Prostate gland (tissue), 2 donors: ENCODE measurements at places on chromosomes 7 and 10.
A peak's percentile ranks its signal among the peaks of the same experiment; 100 is the strongest.

DNA sequence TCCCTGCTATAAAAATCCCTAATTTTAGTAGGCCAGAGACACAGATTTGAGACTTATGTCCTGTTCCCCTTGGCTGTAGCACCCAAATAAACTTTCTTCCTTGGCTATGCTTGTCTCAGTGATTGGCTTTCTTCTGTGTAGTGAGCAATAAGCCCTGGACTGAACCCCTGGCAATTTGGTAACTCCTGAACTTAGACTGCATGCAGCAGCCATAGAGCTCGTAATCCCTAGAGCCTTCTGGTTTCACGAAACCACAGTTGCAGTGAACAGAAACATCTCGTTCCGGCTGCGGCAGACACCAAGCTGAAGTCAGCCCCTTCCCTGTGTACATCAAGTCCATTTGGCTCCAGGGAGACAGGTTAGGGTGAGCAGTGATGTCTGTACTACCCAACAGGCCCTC, 172.2 kb downstream of the LYZL1 start:
- H3K27ac ChIP-seq, result no peak overlapping the region
- H3K36me3 ChIP-seq, result peaks cover 5% of the 10 kb centered on the region
- H3K4me1 ChIP-seq, result no peaks in the 10 kb centered on the region

GRCh38 chr10:49552277-49552676, 13.4 kb upstream of the ERCC6 start:
- H3K27ac ChIP-seq, result no peak overlapping the region
- H3K4me1 ChIP-seq, result no peaks in the 10 kb centered on the region
- H3K4me3 ChIP-seq, result no peak overlapping the region

DNA sequence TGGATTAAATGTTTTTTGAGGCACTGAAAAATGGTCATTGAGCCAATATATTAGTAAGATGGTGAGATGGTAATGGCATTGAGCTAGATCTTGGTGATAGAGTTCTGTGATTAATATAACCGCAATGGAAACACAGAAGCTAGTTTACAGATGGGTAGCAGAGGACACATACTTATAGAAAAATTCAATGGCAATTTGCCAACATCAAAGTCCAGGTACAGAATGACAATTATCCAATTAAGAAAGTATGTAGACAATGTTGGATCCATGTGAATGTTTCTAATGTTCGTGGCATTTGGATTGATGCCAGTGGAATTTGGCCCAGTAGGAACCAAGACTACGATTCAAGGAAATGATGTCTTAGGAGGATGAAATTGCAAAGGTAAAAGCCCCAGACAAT, 187.8 kb downstream of the GNAT3 start:
- no peaks in the 10 kb centered on the region for H3K27me3 ChIP-seq
- no peak for DNase-seq
- no peaks in the 10 kb centered on the region for H3K36me3 ChIP-seq

GRCh38 chr7:142529591-142529990, 219.7 kb upstream of the PRSS1 start:
- H3K4me3 ChIP-seq, result no peak overlapping the region
- no peaks in the 10 kb centered on the region for H3K36me3 ChIP-seq
- no peak for DNase-seq
- H3K4me1 ChIP-seq, result no peaks in the 10 kb centered on the region

GRCh38 chr7:37817996-37818720, 30.2 kb upstream of the NME8 start:
- H3K27ac ChIP-seq, result no peak overlapping the region
- DNase-seq, result no peak
- no peaks in the 10 kb centered on the region for H3K36me3 ChIP-seq
- H3K4me3 ChIP-seq, result no peak overlapping the region
- no peaks in the 10 kb centered on the region for H3K27me3 ChIP-seq

DNA sequence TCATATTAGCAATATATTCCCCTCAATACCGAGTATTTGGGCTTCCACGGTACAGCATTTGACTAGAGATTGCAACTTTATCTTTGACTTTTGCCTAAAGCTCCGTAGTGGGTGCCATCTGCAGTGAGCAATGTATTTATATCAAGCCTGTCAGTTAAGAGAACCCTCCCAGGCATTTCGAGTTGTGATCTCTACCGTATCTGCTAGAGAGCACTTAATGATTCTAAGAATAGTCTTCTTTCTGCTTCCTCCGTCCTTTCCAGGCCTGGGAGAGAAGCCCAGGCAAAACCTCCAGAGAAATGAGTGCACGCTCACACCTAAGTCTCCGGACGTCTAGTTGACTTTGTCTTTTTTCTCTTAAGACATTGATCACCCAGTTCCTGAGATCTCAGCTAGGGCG, 210.6 kb downstream of the KLF6 start:
- no peak overlapping the region for H3K27ac ChIP-seq
- H3K27me3 ChIP-seq, result no peaks in the 10 kb centered on the region

- no peak overlapping the region for H3K4me3 ChIP-seq
- H3K27ac ChIP-seq, result no peak overlapping the region
- no peaks in the 10 kb centered on the region for H3K36me3 ChIP-seq
- H3K4me1 ChIP-seq, result no peaks in the 10 kb centered on the region
- peak; percentile 53 for DNase-seq
- no peaks in the 10 kb centered on the region for H3K27me3 ChIP-seq
Measured at GRCh38 chr7:96349572-96349971, 27.7 kb upstream of the SLC25A13 start.

- no peak overlapping the region for H3K4me3 ChIP-seq
- no peak overlapping the region for H3K27ac ChIP-seq
- no peak for DNase-seq
- no peaks in the 10 kb centered on the region for H3K4me1 ChIP-seq
- H3K27me3 ChIP-seq, result no peaks in the 10 kb centered on the region
- H3K36me3 ChIP-seq, result no peaks in the 10 kb centered on the region
Measured at GRCh38 chr10:66746246-66746645, 179.6 kb upstream of the LRRTM3 start.

DNA sequence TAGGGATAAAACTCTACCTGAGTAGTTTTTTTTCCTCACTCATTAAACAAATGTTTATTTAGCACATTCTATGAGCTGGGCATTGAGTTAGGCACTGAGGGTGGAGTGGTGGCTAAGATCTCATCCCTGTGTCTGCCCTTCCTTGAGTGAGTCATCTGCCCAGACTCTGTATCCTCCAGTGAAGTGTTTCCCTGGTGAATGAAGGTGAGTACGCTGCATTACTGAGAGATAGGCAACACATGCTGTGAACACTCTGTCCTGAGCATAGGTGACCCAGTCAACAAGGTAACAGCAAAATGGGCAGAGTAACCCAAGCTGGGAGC, 5.8 kb downstream of the PITX3 start:
- no peak for DNase-seq
- H3K27ac ChIP-seq, result no peak overlapping the region
- no peak overlapping the region for H3K4me3 ChIP-seq
- no peaks in the 10 kb centered on the region for H3K27me3 ChIP-seq
- H3K4me1 ChIP-seq, result peaks cover under 1% of the 10 kb centered on the region
- H3K36me3 ChIP-seq, result no peaks in the 10 kb centered on the region

DNA sequence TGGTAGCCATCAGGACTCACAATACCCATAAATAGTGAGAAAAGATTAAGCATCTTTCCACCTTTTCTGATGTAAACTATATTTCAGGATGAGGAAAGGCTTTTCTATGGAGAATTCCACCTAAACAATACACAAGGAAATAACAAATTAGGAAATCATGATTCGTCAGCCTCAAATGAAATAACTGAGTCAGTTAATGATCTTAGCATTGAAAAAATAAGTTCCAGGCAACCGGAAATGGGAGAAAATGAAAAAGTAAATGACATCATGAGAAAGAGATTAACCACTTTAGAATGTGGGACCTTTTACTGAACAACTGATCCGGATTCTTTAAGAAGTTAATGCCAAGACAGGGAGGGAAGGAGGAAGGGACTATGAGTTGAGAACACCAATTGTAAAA, 742.3 kb downstream of the TNS3 start:
- H3K27ac ChIP-seq, result no peak overlapping the region
- no peaks in the 10 kb centered on the region for H3K4me1 ChIP-seq
- no peak overlapping the region for H3K4me3 ChIP-seq
- no peaks in the 10 kb centered on the region for H3K27me3 ChIP-seq
- no peaks in the 10 kb centered on the region for H3K36me3 ChIP-seq
- DNase-seq, result no peak

DNA sequence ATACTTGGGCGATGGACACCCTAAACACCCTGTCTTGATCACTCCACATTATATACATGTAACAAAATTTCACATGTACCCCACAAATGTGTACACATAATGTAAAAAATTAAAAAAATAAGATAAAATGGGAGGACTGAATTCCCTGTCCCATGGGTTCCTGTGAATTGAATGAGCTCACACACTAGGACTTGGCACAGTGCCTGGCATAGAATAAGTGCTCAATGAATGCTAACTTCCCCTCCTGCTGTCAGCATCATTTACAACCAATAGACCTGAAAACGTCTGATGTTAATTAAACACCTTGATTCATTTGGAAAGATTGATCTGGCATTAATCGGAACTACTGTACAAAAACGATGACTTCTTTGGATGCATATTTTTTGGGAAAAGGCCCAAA, 117.3 kb upstream of the ZNF438 start:
- no peaks in the 10 kb centered on the region for H3K36me3 ChIP-seq
- no peaks in the 10 kb centered on the region for H3K27me3 ChIP-seq
- no peak for DNase-seq
- no peak overlapping the region for H3K27ac ChIP-seq

- no peaks in the 10 kb centered on the region for H3K27me3 ChIP-seq
- no peaks in the 10 kb centered on the region for H3K4me1 ChIP-seq
- no peak overlapping the region for H3K4me3 ChIP-seq
- no peak overlapping the region for H3K27ac ChIP-seq
- DNase-seq, result no peak
Measured at GRCh38 chr10:6408799-6409198, 171.3 kb downstream of the PRKCQ start.

DNA sequence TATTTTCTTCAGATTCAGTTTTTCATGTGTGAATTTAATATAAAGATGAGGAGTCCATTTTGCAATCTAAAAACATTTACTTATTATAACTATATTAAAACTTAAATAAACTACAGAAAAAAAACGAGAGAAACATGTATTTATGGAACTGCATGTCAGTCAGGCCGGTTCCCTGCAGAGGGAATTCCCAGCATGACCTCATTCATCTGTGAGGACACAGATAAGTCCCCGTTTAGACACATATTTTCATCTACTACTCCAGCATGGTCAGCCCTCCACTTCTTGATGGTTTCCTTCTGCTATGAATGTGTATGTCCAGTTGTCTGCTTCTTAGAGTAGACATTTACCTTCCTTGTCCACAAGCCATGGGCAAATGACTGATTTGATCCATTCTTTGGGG, 339.1 kb downstream of the SEMA3D start:
- no peak for DNase-seq
- H3K4me3 ChIP-seq, result no peak overlapping the region
- H3K27me3 ChIP-seq, result no peaks in the 10 kb centered on the region
- H3K36me3 ChIP-seq, result no peaks in the 10 kb centered on the region
- H3K4me1 ChIP-seq, result no peaks in the 10 kb centered on the region

GRCh38 chr7:106205621-106206222, 79.1 kb downstream of the NAMPT start:
- peak; percentile 24 for DNase-seq
- no peaks in the 10 kb centered on the region for H3K36me3 ChIP-seq
- H3K27me3 ChIP-seq, result no peaks in the 10 kb centered on the region
- peaks cover 19% of the 10 kb centered on the region for H3K4me1 ChIP-seq
- peak overlapping the region; percentile 68 for H3K27ac ChIP-seq

GRCh38 chr7:73817121-73817520, 13.7 kb upstream of the CLDN4 start:
- no peaks in the 10 kb centered on the region for H3K4me1 ChIP-seq
- H3K4me3 ChIP-seq, result no peak overlapping the region
- no peaks in the 10 kb centered on the region for H3K36me3 ChIP-seq
- no peaks in the 10 kb centered on the region for H3K27me3 ChIP-seq
- no peak overlapping the region for H3K27ac ChIP-seq

DNA sequence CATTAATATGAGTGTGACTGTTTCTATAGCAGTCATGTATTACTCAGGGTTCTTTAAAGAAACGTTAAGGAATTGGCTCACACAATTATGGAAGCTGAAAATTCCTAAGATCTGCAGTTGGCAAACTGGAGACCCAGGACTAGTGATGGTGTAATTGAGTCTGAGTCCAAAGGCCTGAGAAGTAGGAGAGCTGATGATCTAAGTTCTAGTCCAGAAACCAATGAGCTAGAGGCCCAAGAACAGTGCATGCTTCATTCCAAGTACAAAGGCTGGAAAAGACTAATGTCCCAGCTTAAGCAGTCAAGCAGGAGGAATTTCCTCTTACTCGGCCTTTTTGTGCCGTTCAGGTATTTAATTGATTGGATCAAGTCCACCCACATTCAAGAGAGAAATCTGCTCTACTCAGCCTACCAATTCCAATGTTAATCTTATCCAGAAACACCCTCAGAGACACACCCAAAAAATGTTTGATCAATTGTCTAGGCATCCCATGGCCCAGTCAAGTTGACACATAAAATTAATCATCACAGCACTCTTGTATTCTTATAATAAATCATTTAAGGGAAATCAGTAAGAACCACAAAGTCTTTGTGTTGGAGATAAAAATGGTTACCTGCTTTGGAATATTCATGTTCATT, 312.1 kb downstream of the PRKG1 start:
- DNase-seq, result no peak
- no peak overlapping the region for H3K27ac ChIP-seq
- H3K27me3 ChIP-seq, result no peaks in the 10 kb centered on the region
- H3K4me1 ChIP-seq, result no peaks in the 10 kb centered on the region
- no peak overlapping the region for H3K4me3 ChIP-seq
